LNCaP clone FGC (cell line): ENCODE measurements at places on chromosomes 6 and 20.

DNA sequence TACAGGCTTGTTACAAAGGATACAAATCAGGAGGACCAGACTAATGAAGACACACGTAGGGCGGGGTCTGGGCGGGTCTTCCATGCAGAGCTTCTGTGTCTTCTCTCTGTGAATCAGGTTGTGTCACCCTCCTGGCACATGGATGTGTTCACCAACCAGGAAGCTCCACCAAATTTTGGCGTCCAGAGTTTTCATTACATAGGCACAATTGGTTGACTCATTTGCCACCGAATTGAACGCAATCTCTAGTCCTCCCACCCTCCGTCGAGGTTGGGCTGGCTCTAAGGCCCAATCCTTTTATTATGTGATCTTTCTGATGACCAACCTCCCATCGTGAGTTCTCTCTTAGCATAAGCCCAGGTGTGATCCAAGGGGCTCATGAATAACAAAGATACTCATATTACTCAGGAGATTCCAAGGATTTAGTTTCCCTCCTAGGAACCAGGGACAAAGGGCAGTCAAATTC lies 36.3 kb upstream of the DDR1 start:
- DNase-seq = no peak

- DNase-seq = no peak
Measured at GRCh38 chr6:5276581-5276980, 15.3 kb downstream of the FARS2 start.

GRCh38 chr6:62429781-62430180 lies 143.8 kb upstream of the KHDRBS2 start:
- peak; percentile 91 for DNase-seq

- DNase-seq = no peak
Measured at GRCh38 chr20:11483697-11484096, 434.0 kb upstream of the BTBD3 start.

GRCh38 chr6:54991761-54992330 lies 145.3 kb downstream of the FAM83B start:
- no peak for DNase-seq

- DNase-seq = no peak
Measured at GRCh38 chr6:152241013-152241766, 396.0 kb downstream of the SYNE1 start.

- DNase-seq = peak; percentile 13
Measured at GRCh38 chr20:16562259-16562658, 11.0 kb downstream of the KIF16B start.

- DNase-seq = no peak
Measured at GRCh38 chr6:79713701-79714322, 82.7 kb downstream of the SH3BGRL2 start.

DNA sequence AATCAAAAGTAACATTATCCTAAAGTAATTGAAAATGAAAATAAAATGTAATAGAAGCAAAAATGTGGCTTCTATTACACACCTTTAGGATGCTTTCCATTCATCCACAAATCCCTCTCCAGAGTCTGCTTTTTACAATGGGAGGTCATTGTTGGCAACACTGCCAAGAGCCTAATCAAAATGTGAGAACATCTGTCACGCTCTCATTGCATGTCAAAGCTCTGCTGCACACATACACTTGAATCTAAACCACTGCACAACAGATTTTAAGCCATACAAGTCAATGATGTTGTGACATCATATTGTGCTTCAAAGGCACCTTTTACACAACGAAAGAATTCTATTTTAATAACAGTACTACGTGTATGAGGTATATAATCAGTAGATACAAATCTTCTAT lies 82.1 kb downstream of the PREP start:
- DNase-seq = no peak

GRCh38 chr6:39221779-39222641 lies 7.3 kb downstream of the KCNK5 start:
- DNase-seq = no peak

DNA sequence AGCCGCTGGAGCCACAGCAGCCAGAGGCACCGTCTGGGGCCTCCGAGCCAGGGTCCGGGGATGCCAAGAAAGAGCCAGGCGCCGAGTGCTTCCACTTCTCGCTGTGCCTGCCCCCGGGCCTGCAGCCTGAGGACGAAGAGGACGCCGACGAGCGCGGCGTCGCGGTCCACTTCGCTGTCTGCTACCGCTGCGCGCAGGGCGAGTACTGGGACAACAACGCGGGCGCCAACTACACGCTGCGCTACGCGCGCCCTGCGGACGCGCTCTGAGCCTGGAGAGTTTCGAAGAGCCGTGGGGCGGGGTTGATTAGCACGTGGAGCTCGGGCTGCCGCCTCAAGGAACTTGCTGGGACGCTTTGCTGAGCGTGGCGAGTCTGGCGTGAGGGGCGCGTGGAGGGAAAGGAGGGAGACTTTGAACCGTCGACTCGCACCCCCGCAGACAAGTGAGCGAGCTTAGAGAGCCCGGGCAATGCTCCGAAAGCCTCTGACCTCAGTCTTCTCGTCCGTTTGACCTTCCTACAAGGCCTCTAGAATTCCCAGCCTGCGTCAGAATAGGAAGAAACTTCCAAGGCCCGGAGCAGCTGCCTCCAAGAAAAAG lies 1.3 kb downstream of the PPP1R3G start:
- DNase-seq = no peak

DNA sequence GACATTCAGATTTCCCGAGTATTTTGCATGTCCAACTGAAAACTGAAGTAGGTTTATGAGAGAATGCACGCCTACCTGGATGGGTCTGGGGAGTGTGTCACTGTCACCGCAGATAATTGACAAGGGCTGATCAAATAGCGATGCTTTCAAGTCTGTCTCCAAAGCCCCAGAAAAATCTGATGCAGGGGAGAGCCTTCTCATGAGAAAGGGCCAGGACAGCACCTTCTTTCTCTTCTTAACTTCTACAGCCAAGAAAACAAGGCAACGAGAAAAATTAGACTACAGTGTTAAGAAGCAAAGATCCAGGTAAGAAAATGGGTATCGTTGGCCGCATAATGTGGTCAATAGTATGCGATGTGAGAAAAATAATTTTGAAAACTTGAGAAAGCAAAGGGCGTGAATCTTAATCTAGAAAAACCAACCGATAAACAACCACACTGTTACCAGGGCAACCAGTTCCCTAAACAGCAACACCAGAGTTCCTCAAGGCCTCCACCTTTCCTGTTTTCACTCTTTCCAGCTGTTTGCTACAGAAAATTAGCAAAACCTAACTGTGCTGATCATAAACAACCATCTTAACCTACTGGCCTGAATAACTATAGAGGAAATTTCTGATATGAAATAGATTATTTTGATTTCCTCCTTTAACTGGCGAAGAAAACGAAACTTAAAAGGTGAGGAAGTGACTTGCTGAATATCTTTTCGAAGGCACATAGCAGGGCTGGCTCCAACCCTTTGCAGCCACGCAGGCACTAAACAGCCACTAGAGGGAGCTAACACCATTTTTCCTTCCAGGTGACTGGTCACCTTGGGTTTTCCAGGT lies 2.6 kb downstream of the TAGAP start:
- DNase-seq = no peak

GRCh38 chr20:44589537-44589936 lies 7.2 kb downstream of the PKIG start:
- no peak for DNase-seq

DNA sequence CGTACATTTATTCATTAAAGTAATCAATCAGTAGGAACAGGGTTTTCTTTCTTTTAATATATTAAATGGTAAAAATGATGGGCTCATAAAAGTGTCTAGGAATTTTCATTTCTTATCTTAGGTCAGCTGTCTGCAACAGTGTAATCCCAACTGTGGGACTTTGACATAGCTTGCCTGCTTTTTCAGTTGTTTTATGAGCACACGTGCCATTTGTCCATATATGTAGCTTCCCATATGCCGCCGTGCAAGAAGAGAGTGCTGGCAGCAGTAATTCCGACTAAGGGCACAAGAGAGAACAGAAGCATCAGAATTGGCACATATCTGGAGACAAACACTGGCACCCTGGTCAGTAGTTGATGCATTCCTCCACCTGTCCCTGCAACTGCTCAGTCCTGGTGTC lies 20.9 kb upstream of the EEF1E1 start:
- no peak for DNase-seq

DNA sequence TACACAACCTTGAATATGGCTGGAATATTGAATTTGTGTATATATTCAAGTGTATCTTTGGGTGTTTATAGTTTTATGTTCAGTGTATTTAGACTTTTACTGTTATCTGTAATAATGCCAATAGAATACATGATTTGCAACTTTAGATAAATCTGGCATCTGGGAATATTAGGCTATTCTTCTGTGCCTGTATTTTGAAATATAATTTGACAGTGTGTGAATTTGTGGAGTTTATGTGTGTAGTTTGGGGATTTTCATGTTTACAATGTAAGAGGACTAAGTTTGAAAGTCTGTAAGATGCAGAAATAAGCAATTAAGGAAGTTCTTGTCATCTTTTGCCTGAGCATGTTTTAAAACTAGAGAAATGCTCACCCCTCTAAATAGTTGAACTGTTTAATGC lies at the start of gene OR10C1:
TSS of gene OR10C1 (plus strand) at position 301 of the 400 bp plus-strand sequence. CDS start 710 bp downstream, outside the sequence.
- no peak for DNase-seq

DNA sequence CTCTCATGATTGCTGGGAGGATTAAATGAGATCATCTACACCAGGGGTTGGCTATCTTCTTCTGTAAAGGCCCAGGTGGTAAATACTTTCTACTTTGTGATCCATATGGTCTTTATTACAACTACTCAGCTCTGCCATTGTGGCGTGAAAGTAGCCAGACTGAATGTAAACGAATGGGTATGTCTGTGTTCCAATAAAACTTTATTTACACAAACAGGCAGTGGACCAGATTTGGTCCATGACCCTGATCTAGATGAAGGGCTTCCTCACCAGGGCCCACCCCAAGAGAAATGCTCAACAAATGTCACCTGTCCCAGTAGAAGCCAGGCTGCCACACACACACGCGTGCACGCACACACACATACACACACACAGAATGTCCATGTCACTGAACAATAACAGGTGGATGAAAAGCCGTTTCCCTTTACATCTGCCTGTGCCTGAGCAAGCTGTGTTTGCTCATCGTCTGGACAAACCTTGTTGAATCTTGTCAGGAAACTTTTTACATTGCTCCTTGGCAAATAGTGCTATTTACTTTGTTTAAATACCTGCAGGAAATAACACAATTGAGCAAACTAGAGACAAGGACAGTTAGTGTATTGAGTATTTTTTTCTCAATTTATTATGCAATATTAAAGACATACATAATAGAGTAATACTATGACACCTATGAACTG lies 114.3 kb downstream of the EYA2 start:
- DNase-seq = peak; percentile 94

- DNase-seq = no peak
Measured at GRCh38 chr6:158219228-158219627, 51.1 kb downstream of the GTF2H5 start.

GRCh38 chr6:82738773-82739172 lies 326.9 kb downstream of the UBE3D start:
- no peak for DNase-seq

DNA sequence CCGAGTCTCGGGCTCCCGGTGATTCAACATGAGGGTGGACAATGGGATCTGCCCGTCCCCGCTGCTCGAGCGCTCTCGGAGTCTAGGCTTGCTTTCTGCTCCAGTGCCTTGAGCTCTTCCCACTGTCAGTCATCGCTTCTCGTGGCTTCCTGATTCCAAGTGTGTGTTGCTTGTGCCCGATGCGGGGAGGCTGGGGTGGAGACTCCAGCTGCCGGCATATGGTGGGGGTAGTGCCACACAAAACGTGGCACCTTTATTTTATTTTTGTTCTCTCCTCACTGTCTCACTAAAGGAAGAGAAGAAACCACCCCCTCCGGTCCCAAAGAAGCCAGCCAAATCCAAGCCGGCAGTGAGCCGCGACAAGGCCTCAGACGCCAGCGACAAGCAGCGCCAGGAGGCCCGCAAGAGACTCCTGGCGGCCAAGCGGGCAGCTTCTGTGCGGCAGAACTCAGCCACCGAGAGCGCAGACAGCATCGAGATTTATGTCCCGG lies 14.8 kb upstream of the MYL9 start:
- no peak for DNase-seq

DNA sequence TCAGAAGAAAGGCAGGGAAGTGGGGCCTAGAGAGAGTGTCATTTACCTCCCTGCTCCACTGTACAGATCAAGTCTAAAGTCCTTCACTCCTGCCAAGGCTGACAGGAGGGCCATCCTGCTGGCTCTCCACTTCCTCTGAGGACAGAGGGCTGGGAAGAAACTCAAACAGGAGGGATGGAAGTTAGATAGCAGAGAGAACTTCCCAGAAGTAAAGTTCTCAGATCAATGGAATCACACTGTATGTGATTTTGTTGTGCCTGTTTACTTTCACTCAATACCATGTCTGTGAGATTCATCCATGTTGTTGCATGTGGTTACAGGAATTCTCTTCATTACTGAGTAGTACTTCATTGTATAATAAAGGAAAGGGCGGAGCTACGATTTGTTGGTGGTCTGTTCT lies 32.3 kb upstream of the ZFAND3 start:
- DNase-seq = no peak

- DNase-seq = peak; percentile 25
Measured at GRCh38 chr6:88840796-88841539, 122.5 kb downstream of the RNGTT start.

DNA sequence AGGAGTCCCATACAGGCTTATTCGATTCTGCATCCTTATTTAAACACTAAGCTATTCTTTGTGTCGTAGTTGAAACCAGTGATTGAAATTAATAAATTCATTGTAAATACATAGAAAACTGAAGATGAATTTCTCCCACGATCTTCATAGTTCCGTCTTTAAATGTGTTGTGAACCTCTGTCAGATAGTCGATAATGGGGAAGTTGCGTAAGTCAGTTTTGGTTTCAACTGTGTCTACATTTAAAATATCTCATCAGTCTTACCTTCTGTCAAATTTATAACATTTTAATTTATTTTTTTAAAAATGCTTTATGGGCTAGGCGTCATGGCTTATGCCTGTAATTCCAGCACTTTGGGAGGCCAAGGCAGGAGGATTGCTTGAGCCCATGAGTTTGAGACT lies 12.7 kb downstream of the STX11 start:
- no peak for DNase-seq

DNA sequence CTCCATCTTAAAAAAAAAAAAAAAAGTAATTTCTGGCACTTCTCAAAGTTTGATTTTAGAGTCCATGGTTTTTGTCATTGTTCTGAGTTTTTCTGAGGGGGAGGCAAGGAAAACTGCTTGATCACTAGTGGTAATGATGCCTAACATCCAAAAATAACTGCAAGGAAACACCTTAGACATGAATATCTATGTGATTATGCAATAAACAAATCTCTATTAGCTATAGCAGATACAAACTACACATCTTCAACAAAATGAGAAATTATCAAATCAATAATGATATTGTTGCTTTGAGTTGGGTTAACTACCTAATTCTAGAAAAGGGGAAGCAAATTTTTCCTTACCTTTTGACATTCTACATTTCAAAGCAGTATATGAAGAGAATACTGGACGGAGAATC lies 230.9 kb upstream of the JARID2 start:
- DNase-seq = no peak

DNA sequence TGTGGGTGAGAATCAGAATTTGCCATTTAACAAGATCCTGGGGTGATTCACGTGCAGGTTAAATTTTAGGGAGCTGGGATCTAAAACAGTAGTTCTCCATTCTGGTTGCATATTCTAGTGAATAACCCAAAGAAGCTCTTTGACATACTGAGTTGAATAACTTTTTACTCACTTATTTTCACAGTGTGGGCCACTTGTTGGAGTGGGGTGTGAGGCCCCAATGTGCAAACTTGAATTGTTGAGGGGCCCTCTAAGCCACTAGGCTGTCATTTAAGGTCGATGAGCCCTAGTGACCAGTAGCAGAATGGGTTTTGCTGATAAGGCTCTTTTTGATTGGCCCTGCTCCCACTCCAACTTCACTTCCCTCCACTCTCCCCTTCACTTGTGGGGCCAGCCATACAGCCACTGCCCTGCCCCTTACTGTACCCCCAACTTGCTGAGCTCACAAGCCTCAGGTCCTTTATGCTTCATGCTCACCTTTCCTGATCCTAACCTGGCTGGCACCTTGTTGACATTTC lies 33.6 kb upstream of the RIPOR2 start:
- DNase-seq = no peak
